ENCODE measurements at places on chromosomes 12 and 14.

DNA sequence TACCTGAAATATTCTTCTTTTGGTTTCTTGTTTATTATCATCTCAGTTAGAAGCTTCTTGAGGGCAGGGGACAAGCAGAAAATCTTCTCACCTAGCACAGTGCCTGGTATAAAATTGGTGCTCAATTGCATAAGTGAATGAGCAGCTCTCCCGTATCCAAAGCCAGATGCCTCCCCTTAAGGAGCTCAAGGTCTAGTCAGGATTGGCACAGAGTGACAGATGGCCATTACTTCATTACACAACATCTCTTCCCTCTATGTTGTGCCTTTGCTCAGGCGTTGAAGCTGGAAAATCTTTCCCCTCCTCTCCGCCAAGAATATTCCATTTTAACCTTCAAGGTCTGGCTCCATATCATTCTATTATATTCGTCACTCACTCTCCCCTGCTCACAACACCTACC, 3.6 kb downstream of the SLC4A8 start:
- no peak for DNase-seq

GRCh38 chr12:110807640-110808039, 39.1 kb upstream of the CCDC63 start:
- DNase-seq = no peak

DNA sequence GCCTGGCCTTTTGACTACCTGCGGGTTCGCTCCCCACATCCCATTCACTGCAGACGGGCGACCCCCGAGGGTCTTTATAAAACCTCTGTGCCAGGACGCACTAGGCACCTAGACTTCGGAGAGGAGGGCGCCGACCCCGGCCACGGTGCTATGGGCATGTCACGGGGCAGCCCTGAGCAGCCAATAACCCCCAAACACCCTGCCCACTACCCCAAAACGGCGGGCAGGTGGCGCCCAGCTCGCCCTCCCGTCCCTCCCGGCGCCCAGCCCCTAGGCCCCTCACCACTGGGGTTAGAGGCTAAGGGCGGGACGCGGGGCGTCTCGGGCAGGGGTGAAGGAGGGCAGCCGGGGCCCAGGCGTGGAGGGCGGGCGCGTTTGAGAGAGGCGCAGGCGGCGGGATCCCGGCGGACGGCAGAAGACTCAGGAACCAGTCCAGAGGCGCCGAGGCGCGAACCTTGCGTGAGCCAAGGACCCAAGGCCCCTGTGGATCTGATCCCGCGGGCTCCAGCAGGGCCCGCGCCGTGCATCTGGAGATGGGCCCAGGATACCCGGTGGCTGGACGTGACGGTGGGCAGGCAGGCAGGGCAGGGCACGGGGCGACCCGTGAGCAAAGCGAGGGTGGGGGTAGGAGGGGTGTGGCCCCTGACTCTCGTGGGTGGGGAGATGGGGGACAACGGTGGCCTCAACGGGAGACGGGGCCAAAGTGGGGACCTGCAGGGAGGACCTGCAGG, 11.1 kb downstream of the KRT85 start:
- DNase-seq = no peak

DNA sequence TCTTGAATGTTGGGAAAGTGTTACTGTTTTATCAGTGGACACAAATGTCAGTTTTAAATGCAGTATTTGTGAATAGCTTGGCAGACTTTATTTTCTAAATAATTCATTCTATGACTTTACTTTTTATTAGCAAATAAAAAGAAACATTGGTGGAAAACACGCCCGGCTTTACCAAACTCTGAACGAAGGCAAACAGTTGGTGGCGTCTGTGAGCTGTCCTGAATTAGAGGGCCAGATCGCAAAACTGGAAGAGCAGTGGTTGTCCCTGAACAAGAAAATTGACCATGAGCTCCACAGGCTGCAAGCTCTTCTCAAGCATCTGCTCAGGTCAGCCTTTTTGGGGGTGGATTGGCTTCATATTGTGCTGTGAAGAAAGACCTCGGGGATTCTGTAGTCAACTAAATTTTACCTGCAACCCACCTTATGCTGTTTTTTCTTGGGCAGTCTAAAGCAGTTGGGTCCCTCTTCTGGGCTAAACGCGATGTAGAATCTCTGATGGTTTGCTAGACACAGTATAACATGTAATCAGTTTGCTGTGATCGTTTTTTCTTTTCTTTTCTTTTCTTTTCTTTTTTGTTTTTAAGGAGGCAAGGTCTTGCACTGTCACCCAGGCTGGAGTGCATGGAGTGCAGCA, 156.4 kb downstream of the ESR2 start:
- no peak for DNase-seq

GRCh38 chr12:115511986-115512711, 765.3 kb downstream of the MED13L start:
- DNase-seq = no peak

DNA sequence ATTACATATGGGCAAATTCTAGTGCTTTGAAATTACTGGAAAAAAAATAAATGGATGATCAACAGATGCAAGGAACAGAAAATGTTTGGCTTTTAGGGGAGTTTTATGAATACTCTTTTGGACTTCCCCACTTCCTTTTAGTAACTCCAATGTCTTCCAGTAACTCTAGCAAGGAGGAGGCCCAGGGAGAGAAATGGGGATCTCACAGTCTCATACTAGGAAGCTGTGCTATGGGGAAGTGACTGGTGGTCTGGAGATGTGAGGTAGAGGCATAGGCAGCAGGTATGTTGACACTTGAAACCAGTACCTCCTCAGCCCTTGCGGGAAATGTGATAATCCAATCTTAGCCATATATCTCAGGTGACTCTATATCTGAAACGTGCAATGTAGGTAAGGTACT, 68.1 kb downstream of the CRADD start:
- no peak for DNase-seq

DNA sequence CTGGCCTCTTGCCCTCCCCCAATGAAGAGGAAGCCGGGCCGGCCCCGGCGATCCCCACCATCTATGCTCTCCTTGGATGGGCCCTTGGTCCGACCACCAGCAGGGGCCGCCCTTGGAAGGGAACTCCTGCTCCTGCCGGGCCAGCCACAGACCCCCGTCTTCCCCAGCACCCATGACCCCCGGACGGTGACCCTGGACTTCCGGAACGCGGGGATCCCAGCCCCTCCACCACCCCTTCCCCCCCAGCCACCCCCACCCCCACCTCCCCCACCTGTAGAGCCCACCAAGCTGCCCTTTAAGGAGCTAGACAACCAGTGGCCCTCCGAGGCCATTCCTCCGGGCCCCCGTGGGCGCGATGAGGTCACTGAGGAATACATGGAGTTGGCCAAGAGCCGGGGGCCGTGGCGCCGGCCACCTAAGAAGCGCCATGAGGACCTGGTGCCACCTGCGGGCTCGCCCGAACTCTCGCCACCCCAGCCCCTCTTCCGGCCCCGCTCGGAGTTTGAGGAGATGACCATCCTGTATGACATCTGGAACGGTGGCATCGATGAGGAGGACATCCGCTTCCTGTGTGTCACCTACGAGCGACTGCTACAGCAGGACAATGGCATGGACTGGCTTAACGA, 19.4 kb downstream of the SETD1B start:
- no peak for DNase-seq

DNA sequence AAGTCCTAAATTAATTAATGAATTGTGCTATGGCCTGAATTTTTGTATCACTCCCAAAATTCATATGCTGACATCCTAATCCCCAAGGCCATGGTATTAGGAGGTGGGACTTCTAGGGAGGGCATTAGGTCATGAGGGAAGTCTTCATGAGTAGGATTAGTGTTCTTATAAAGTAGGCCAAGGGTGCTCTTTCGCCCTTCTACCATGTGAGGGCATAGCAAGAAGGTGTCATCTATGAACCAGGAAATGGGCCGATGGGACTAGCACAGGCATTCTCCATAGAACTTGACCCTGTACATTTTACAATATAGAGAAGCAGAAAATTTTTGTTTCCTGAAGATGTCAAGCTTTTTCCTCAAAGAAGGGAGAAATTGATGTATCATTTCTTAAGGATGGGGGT, 12.5 kb downstream of the SYT10 start:
- no peak for DNase-seq

DNA sequence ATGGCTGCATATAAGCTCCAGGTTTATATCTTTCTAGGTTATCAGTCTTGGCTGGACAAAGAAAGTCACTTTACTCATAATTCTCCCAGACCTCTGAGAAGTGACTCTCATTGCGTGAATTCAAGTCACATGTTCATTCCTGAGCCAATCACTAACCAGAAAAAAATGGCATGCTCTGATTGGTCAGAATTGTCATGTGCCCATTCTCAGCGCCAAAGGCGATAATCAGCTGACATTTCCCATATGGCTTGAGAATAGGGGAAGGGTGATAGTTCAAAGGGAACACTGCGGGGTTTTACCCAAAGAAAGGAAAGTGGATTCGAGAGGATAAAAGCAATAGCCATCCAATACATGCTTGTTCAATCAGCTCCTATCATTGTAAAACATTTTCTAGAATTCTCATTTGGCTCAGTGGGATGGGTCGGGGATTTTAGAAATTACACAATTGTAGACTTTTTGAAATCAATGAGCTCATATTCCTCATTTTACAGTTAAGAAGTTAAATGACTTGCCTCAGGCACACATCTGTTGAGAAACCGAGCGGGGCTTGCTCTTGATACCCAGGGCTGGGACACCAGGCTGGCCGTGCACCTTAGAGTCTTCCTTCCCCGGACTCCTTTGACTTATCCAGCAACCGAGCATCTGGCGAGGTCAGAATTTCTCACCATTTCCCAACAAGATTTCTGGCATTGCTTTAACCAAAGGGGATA, 454.0 kb upstream of the TBX3 start:
- DNase-seq = no peak

Data from neural crest cell (in vitro differentiated cells).